Adrenal gland (tissue), 19 donors: ENCODE measurements at places on chromosomes 2 and 18.

- no peak for DNase-seq
Observed at GRCh38 chr18:44876755-44877154, 196.1 kb downstream of the SETBP1 start.

DNA sequence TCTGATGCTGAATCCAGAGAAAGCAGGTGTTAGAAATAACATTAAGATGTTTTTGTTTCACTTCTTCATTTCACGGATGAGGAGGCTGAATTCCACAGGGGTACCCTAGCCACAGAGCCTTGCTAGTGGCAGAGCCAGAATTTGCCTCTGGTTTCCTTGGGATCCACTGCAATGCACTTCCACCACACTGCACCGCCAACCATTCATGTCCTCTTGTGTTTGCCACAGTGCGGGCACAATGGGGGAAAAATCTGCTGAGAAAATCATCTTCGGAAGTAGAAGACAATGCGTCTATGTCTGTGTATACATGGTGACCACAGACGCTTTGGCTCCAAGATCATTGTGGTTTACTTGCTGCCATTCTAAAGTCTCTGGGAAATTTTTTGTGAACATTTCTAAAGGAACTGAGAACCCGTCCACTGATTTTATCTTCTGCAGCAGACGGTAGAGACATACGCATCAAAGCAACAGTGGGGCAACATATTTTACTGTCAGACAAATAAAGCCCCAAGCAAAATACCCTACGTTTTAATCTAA is 14.9 kb downstream of the ICOS start:
- no peak for DNase-seq

DNA sequence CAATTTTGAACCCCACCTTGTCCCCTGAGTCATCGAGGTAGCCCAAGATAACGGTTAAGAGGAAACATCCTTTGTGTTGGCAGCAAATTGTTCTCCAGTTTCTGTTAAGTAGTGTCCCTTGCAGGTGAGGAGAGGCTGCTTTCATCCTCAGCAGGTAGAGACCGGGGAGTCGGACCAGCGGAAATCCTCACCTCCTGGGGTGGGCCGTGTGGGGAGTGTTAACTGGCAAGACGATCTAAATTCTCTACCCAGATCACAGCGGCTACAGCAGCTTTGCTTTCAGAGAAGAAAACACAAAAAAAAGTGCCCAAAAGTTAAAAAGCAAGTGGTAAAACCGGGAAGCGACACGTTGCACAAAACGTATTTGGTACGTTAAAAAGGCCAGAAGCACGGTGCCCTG is 63.2 kb downstream of the ADI1 start:
- no peak for DNase-seq

- no peak for DNase-seq
Observed at GRCh38 chr2:232362174-232362900, 16.2 kb upstream of the ALPP start.

DNA sequence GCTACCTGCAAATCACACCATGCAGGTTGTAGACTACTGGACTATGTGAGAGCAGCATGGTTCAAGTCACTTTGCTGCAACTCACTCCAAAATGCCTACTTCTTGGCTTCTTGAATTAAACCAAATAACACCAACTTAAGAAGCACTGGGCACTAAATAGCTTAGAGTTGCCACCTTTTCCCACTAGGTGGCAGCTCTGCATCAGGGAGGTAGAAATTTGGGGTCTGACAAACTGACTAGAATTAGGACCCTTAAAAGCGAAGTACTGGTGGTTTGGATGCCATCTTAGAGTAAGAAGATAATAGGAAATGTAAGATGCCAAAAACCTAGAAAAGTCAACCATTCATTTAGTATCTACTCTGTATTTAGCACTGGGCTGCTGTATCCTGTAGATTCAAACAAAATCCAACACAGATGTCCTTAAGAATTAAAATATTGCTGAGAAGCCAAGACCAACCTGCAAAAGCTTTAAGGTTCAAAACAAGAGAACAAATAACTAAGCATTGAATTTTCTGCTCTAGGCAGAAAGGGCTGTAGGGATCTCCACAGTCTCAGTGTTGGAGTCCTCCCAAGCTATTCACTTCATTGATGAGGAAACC is 65.5 kb downstream of the CCBE1 start:
- no peak for DNase-seq

DNA sequence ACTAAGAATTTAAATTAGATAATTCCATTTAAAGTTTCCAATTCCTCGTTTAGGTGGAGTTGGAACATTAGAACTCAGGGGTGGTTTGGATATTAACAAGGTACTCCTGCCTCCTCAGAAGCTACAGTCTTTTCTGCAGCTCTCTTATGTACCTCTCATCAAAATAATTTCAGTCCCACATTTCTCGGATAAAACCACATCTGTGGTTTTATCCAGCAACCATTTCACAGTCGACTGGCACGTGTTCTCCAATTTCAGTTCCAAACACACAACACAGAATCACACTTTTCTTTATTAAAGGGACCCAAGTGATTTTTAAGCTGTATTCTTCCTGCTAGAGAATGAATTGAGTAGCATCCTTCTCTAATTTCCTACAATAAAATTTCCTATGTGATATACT is 22.7 kb upstream of the NFU1 start:
- no peak for DNase-seq

GRCh38 chr2:181678861-181679543 is 1.3 kb downstream of the NEUROD1 start:
- no peak for DNase-seq
